Immature natural killer cell (primary cell): ENCODE measurements at places on chromosomes 13 and 19. TPM values are rescaled to one million over a fixed set of nuclear protein-coding genes. Genes with fewer than 3 reads are reported as not detected.
A peak's percentile ranks its signal among the peaks of the same experiment; 100 is the strongest.

DNA sequence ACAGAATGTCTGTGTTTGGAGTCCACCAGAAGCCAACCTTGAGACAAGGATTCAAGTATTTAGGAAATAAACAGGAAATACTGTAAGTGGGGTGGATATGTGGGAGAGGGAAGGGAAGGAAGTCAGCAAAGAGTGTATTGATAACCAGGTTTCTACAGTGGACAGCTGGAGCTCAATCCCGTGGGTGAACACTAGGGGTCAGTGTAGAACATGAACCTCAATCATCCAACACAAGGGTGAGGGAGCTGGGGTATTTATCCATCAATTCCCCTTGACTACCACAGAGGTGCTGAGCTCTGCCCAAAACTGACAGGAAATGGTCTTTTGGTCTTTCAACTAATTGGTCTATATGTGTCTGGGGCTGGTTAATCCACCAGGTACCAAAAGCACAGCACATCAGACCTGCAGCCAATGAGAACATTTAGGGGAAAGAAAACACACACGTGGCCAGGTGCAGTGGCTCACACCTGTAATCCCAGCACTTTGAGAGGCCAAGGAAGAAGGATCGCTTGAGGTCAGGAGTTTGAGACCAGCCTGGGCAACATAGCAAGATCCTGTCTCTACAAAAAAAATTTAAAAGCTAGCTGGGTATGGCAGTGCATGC, 5.6 kb upstream of the SYDE1 start:
- DNase-seq, result peak; percentile 27
- H3K4me1 ChIP-seq, result peaks cover 3% of the 10 kb centered on the region
- H3K27me3 ChIP-seq, result peaks cover 7% of the 10 kb centered on the region
- H3K4me3 ChIP-seq, result no peak overlapping the region
- peaks cover 10% of the 10 kb centered on the region for H3K36me3 ChIP-seq
- H3K27ac ChIP-seq, result no peak overlapping the region

DNA sequence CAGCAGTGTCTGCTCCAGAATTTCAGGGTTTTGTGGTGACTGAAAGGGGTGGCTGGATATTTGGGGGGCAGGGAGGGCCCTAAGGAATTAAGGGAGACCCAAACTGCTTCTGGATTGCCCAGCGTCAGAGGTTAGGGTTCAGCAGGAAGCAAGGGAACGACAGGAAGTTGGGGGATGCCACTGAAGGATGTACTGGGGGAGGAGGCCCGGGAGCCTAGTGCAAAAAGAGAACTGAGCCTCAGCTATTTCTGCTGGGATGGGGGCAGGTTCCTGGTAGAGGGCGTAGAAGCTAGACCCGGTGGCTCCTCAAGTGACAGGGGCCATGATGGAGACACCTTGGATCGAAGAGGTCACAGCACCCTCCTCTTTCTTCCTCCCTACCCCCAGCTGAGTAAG, 1.1 kb downstream of the CYP2S1 start:
- H3K4me1 ChIP-seq, result peaks cover 2% of the 10 kb centered on the region
- peaks cover 9% of the 10 kb centered on the region for H3K27me3 ChIP-seq
- no peaks in the 10 kb centered on the region for H3K36me3 ChIP-seq

Gene ZNF728
- polyA plus RNA-seq, result not detected

- DNase-seq, result no peak
- H3K4me1 ChIP-seq, result no peaks in the 10 kb centered on the region
- no peak overlapping the region for H3K27ac ChIP-seq
- H3K27me3 ChIP-seq, result peaks cover 4% of the 10 kb centered on the region
Observed at GRCh38 chr19:28884786-28885476, 328.0 kb downstream of the UQCRFS1 start.

Gene DACH1
- polyA plus RNA-seq, result 0.72 TPM
